NCI-H2171 treated with DMSO at 0.1 percent for 48 hours (cell line): ENCODE measurements at places on chromosomes 3 and 15.

DNA sequence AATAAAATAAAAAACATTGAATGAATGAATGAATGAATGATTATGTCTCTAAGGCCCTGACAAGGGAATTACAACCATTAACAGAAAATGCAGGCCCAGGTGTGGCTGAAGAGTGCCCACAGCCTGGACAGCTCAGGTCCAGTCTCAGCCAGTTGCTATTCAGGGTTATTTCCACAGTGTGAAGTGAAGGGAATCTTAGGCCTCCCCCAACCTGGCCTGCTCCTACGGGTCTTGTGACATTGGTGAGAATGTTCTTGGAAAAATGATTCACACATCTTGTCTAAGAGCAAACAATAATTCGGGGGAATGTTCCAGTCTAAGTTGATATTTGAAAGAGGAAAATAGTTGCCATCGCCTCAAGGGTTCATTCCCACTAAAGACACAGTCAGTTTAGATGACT lies 37.0 kb downstream of the MINDY4B start:
- no peak for DNase-seq

DNA sequence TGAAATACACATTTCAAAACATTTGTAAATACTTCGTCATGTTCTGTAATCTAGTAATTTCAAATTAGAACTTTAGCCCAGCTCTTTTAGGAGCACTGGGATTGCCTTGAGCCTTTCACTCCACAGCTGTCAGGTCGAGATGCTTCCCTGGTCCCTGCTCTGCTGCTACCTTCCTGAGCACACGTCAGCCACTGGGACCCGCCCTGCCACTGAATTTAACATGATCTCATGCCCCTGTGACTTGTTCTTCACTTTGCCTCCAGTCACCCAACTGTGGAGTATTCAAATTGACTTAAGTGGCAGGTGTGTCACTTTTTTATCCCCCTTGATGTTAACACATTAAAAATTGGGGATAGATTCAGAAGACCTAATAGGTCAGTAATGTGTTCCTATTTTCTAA lies 3.3 kb downstream of the ARRDC4 start:
- no peak for DNase-seq

- DNase-seq: no peak
These were observed 558.7 kb downstream of the MAGI1 start for GRCh38 chr3:65479990-65480389.

DNA sequence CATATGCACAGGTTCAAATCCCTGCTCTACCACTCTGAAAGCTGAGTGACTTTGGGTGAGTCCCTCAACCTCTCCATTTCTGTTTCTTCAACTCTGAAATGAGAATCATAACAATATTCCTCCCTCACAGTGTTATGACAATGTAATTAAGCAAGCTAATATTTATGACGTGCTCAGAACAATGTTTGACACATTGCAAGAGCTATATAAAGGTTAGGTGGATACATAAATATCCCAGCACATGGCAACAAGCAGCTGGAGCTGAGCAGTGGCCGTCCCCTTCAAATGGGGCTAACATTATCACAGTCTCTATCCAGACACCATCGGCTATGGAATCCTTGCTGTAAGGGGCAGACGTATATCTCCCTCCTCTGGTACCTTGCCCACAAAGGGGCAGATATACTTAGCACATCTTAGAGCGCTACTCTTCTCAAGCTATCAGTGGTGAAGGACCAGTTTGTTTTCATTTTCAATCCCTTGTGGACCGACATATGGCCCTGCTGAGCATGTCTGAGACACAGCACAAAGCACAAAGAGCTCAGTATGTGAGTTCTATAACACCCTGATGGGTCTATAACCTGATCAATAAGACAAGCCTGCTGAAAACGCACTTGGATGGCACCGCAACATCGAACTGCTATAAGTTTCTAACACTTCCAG lies 80.9 kb downstream of the PRICKLE2 start:
- DNase-seq: peak; percentile 29

- no peak for DNase-seq
These were observed 996 bp upstream of the DNAJA4 start for GRCh38 chr15:78263351-78263781.

DNA sequence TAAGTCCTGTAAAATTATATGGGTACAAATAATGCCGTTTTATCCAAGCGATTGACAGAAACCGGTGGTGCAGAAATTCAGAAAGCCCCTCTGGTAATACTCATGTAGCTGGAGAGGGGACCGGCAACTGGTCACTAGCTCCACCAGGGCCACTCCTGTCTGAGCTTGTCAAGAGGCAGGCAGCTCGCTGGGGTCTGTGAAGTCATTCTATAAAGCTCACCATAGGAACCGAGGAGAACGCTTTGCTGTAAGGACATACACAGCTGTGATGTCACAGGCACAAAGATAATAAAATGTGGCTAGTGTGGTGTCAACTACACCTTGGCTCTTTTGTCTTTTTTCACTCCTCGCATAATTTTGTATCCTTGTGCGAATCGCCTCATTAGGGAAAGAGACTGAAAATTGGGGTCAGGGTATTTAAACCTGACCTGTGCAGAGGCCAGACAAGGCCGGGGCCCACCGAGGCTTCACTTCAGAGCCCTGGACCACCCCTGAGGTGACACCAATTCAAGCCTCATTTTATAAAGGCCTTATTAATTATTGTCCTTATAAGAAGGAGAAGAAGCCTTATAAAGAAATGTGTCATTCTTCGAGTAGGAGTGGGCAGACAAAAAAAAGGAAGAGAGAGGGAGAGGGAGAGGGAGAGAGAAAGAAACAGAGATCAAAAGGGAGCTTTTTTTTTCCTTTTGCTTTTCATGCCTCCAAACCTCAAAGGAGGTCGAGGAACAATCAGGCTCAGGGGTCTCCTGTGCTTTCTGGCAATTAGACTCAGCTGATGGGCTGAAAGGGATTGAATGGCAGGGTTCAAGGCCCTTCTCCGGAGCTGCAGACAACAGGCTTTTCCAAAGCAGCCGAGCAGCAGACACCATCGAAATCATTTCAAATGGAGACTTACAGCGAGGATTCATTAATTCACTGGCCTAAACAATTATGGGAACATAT lies 813.3 kb upstream of the ARRDC4 start:
- no peak for DNase-seq

GRCh38 chr3:70882104-70882503 lies 569.7 kb upstream of the MDFIC2 start:
- DNase-seq: no peak

GRCh38 chr3:173635826-173636225 lies 238.3 kb downstream of the NLGN1 start:
- DNase-seq: no peak

GRCh38 chr15:74845208-74845568 lies 2.2 kb upstream of the ULK3 start:
- no peak for DNase-seq

- no peak for DNase-seq
These were observed 703.2 kb downstream of the NLGN1 start for GRCh38 chr3:174100744-174101143.

- no peak for DNase-seq
These were observed 10.9 kb upstream of the CRYBG3 start for GRCh38 chr3:97810779-97811390.
